ENCODE measurements at places on chromosomes 16 and 17. TPM values are rescaled to one million over a fixed set of nuclear protein-coding genes. Genes with fewer than 3 reads are reported as not detected.

DNA sequence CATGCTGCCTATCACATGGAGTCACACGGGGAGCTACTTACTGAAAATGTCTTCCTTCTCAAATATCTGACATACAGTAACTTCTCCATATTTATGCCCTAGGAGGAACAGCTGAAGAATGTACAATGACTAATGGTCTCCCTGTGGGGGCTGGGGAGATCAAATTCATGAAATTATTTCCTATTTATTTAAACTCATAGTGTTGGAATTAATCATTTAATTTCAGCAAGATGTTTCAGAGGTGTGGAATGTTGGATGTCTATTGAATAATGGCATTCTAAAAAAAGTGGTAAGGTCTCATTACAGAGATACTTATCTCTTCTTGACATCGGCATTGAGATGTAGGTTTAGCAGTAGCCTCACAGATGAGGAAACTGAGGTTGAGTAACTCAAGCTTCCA is 214.3 kb upstream of the CDH11 start:
- no peak for DNase-seq

Gene MT1E
- not detected for total RNA-seq

Gene HSF5
- total RNA-seq: not detected

Gene SLC52A1
- not detected for total RNA-seq

- DNase-seq: no peak
Observed at GRCh38 chr17:811051-811784, 29.1 kb downstream of the MRM3 start.

DNA sequence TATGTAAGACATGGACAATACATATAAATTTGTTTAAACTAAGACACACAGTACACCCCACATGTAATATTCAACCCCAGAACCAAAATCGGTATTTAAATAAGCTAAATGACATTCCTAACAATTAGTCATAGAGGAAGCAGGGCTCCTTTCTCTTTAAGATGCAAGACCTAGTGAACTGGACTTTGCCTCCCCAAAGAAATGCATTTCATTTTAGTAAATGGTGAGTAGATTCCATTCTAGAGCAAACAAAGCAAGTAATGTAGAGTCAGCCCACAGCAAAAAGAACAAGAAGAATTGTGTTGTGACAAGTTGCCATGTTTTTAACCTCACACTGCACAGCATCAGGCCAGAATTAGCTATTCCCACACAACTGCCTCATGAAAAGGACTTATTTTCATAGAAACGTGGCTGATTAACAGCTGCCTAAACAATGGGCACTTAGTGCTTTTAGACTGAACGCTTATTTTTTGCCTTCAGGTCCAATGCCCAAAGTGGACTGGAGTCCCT is 14.4 kb downstream of the DNAJC7 start:
- DNase-seq: no peak

- no peak for DNase-seq
Observed at GRCh38 chr17:35936063-35936462, 5.5 kb upstream of the RDM1 start.

DNA sequence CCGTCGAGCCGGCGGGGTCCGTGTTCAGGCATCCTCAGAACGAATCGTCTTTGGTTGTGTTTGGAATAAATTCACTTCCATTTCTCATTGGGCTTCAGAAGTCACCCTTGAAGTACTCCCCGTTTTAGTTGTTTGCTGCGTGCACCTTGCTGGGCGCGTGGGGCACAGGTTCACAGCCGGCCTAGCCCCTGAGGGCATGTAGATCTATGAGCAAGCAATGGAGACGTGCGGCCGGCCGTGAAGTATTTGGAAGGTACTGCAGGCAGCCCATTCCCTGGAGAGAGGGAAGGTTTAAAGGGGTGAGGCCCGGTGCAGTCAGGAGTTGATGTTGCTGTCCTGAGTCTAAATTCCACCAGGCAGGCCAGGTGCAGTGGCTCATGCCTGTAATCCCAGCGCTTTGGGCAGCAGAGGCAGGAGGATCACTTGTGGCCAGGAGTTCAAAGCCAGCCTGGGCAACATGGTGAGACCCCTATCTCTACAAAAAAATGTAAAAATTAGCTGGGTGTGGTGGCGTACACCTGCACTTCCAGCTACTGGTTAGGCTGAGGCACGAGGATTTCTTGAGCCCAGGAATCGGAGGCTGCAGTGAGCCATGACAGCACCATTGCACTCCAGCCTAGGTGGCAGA is 714 bp downstream of the ACSF3 start:
- no peak for DNase-seq

DNA sequence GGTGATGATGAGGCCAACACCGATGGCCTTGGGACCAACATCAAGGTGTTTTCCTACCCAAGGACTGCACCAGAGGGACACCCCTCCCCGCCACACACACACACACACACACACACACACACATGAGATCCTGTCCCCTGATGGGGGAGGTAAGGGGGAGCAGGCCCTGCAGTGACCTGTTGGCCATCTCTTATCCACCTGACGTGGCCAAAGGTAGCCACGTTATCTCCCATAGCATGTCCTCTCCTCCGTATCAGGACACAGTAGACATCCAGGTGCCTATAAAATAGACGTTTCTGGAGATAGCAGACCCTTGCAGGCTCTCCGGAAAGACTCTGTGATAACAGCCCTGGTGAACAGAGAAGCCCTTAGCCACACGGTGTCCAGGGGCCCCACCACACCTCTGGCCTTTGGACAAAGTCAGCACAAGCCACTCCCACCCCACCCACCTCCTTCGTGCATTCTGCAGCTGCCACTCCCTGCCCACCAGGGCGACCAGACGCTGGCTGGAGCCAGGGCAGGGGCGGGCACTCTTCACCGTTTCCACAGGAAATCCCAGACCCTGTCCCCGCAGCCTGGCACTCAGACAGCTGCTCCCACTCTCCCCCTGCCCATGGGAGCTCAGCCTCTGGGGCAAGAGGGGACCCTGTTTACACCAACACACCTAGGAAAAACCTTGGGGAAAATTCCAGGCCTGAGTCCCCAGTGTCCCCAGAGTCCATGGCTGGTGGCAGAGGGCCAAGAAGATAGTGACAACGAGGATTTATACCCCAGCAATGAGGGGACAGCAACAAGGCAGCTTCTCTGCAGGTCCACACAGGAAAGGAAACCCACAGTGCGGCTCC is 15.4 kb upstream of the ENPP7 start:
- no peak for DNase-seq

GRCh38 chr16:88558457-88559442 is 11.5 kb upstream of the ZC3H18 start:
- peak; percentile 80 for DNase-seq

Gene TEKT1
- total RNA-seq: not detected
